Stimulated activated CD4-positive, alpha-beta T cell treated with anti-CD3 and anti-CD28 coated beads, Interleukin-15, amount 100 ng/mL, for 24 hours (primary cell): ENCODE measurements at places on chromosomes 12 and 14.

DNA sequence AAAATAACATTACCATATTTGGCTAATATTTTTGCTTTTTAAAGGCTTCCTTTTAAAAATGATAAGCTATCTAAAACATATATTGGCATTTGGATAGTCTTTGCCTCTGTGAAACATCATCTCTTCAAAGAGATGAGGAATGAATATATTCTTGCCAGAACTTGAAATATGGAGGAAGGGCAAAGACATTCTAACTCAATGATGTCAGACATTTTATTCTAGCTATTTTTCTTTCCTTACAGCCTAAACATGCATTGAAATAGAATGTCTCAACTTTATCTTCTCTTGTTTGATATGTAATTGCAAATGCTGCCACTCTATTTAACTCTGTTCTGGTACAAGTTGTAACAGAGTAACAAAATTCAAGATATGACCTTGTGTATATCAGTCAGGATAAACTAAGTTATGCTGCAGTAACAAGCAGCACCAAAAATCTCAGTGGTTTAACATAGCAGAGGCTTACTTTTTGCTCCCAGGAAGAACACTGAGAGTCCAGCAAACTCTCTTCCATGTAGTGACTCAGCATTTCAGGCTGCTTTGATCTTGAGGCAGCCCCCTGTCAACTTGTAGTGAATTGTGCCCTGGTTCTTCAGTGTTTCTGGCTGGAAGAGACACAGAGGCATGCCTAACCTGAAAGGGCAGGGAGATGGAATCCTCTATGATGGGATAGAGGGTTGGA is 11.0 kb downstream of the IRAK3 start:
- DNase-seq: no peak

DNA sequence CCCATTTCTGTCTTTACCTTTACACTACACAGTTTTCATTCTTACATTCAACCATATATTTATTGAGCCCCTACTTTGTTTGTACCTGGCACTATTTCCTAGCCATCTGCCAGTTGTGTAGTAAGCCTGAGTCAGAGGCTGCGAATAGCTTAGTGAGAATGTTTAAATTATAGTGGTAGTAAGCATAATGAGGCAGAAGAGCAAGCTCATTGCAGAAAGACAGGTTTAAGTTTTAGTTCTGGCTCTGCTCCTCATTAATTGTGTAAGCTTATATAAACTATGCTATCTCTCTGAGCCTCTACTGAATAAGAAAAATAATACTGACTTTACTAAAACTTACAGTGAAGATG is 123.5 kb downstream of the NAV3 start:
- DNase-seq: no peak

DNA sequence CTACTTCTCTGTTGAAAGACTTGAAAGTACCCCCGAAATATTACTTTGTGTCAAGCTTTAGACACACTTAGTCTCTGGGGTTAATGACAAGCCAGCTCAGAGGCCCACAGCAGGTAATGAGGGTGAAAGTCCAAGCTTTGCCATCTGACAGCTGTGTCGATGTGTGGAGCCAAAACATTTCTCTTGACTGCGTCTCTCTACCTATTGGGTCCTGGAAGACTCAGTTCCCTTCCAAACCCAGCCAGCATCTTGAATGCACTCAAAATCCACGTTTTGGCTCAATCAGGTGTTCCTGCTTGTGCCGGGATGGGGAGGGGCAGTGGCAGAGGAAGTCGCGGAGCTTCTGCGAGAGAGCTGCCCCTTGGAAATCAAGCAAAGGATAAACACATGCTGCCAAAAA is 3.2 kb downstream of the PLXNC1 start:
- no peak for DNase-seq

GRCh38 chr14:97978341-97978740 is 1181.2 kb downstream of the VRK1 start:
- peak; percentile 91 for DNase-seq

DNA sequence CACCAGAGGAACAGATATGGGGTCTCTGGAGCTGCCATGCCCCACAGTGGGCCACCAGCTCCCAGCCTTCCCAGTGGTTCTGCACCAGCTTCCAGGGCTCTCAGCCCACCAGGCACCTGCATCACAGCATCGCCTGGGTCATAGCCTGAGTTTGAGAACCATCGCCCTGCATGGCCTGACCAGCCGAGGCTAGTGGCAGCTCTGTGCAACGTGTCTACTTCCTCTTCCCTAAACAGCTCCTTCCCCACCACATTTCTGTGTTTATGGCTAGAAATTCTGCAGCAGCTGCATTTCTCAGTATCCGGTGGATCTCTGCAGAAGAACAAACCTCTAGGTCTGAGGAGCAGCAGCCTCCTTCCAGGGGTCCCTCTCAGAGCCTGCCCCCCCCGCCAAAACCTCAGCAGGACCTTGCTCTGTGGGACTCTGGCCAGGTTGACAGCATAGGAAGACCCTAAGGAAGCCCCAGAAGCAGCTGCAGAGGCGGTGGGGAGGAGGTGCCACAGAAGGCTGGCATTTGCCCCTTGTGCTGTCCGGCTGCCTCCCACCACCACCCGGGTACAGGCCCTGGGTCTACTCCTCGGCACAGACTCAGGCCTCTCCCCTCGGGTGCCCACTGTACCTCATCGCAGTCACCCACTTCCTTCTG is 47.7 kb downstream of the PSMA6 start:
- no peak for DNase-seq

DNA sequence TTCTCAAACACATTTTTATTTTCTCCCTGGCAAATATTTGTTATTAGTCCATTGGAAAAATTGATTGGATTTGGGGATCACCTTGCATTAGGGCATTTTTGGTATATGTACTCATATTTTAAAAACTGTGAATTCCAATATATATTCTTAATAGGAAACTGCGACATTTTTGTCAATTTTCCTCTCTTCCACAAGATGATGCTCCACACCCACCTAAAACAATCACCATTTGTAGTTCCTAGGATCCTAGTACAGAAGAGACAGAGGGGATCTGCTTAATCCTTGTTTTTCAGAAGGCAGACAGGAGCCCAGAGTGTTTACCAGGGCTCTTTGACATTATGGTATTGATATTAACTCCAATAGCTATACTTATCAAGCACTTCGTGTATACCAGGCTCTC is 22.8 kb upstream of the OASL start:
- no peak for DNase-seq

DNA sequence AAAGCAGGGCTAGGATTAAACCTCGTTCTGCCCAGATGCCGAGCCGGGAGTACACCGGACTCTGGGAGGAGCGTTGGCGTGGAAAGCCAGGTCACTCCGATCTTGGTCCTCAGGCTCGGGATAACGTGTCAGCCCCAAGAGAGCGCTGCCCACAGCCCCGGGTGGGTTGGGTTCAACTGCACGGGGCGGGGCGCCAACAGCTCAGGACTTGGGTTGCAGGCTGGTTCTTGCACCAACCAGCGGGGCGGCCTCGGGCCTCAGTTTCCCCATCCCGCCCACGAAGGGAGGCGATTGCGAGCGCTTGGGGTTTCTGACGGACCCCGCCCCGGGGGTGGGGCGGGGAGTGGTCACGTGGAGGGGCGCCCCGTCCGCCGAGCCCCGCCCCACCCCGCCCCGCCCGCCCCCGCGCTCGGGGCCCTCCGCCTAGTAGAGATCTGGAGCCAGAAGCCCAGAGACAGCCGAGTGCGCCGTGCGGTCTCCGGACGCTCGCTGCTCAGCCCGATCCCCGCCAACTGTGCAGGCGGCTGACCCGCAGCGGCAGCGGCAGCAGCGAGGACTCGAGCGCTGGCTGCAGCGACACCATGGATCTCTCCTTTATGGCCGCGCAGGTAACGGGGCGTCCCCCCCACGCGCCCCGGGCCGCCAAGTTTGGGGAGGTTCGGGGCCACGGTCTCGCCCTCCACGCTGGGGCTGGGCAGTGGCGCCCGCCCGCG is at the start of gene C14orf132:
TSS of gene C14orf132 (plus strand) at position 443 of the 713 bp plus-strand sequence. CDS start at position 582, 139 bp downstream.
- peak; percentile 78 for DNase-seq

DNA sequence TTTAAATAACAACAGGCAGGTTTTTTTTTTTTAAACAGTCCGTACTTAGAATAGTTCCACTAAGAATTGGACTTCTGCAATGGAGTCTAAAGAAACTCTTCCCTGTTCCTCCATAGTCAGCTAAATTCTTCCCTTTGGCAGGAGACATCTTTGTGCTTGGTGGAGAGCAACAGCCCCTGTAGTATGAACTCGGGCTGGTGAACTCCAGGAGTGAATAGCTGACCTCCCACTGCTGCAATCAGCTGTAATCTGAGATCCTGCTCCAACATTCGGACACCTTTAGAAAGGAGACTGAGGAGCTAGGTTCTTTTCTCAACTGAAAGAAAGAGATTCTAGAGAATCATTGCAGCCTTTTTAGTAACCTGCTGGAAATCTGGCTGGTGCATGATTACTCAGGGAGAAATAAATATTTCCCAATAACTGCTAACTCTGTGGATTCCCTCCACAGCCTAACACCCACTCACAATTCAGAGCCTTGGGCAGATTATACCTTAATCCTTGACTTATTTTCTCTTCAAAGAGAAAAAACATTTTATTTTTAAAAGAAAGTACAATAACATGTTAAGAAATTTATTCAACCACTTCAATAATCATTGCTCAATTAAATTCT is 25.6 kb upstream of the DBX2 start:
- DNase-seq: no peak

GRCh38 chr12:20314328-20314727 is 54.0 kb upstream of the PDE3A start:
- no peak for DNase-seq

DNA sequence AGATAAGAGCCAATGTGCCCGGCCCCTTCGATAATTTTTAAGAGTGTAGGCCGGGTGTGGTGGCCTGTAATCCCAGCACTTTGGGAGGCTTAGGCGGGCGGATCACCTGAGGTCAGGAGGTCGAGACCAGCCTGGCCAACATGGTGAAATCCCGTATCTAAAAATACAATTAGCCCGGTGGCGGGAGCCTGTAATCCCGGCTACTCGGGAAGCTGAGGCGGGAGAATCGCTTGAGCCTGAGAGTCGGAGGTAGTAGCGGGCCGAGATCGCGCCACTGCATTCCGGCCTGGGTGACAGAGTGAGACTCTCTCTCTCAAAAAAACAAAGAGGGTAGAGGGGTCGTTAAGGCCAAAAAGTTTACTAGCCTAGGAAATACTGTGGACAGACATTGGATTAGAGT is 2.6 kb downstream of the KRAS start:
- no peak for DNase-seq

DNA sequence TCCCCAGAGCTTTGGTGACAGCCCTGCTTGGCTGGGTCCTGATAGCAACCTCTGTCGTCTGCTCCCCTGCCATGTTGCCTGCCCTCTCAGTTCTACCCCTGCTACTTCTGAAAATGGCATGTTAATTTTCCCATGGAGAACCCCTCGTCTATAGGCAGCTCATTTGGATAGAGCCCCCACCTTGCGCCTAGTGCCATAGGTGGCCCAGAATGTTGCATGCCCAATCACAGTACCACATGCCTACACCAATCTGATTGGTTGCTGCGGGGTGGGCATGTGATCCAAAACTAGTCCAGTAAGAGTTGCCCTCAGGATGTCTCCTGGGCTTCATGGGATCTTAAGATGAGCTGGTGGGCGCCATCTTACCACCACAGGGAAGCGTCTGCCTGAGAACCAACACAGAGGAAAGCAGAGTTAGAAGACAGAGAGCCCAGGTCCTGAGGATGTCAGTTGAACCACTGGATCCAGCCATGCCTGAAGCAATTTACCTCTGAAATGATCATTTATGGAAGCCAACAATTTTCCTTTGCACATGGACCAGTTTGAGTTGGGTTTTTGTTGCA is 85.7 kb downstream of the PAPOLA start:
- DNase-seq: no peak

DNA sequence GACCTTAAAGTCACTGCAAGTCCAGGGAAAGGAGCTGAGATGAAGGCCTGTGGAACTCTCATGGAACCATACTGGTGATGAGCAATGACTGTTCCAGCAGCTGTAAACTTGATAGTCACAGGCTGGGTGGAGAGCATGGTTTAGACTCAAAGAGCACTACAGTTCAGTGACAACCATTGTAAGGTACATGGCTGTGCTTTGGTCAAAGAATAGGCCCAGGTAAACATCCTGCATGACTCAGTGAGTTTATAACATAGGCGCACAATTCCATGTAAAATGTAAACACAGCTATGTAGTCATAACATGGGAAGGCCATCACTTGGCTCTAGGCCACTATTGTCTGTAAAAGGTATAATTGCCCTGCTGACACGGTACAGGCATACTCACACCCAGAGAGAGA is 119.3 kb upstream of the FSCB start:
- no peak for DNase-seq

GRCh38 chr12:104520242-104520900 is 63.6 kb downstream of the CHST11 start:
- DNase-seq: no peak

DNA sequence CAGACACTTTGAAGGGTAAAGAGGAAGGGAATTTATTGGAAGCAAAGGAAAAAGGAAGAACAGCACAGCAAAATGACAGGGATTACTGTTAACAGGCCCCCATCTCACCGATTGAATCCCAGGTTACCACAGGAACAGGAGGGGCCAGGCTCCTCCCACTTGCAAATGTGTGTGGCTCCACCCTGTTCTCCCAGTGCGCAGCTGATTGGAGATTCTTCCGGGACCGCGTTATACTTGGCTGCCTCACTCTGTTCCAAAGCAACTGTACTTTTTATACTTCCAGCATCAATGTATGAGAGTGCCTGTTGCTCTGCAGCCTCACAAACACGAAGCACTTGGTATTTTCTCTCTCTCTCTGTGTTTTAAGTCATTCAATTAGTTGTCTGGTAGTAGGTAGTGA is 273.6 kb upstream of the MDGA2 start:
- DNase-seq: no peak

GRCh38 chr14:89721956-89722355 is 232.6 kb downstream of the EFCAB11 start:
- DNase-seq: no peak

- no peak for DNase-seq
Measured at GRCh38 chr14:32009221-32009975, 67.7 kb upstream of the ARHGAP5 start.

GRCh38 chr12:54419088-54419887 is at the start of gene ITGA5:
TSS of gene ITGA5 (minus strand) at chr12:54419266. CDS start at chr12:54419198, 68 bp downstream.
- peak; percentile 70 for DNase-seq

DNA sequence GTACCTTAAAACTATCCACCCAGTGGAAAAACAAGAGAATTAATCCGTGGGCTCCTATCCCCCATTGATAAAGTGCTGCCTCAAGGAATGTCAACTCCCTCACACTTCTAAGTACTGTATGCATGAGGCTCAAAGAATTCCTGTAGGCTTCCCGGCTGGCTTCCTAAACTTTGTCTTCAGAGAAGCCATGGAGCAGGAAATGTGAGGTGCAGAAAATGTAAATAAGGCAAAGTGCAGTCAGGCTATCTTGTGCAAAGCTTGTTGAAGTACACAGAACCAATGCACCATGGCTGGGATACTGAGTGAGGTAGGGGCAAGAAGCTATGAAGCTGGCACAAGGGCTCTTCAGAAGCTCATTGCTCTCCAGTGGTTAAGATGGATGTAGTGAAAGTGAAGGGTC is 611.0 kb downstream of the FSCB start:
- DNase-seq: no peak

GRCh38 chr12:85155791-85156190 is 119.6 kb downstream of the LRRIQ1 start:
- no peak for DNase-seq

GRCh38 chr14:50768680-50769079 is 62.3 kb downstream of the NIN start:
- no peak for DNase-seq
